ENCODE measurements at places on chromosomes 1 and 21.

- DNase-seq = no peak
Measured at GRCh38 chr1:166133276-166133841, 33.4 kb downstream of the FAM78B start.

DNA sequence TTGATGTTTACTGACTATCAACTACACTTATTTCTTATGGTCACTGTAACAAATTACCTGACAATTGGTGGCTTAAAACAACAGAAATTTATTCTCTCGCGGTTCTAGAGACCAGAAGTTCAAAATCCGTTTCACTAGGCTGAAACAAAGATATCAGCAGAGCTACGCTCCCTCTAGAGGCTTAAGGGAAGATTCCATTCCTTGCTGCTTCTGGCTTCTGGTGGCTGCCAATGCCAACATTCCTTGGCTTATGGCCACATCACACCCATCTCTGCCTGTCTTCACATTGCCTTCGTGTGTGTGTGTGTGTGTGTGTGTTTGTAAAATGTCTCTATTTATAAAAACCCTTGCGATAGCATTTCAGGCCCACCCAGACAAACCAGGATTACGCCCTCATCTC is 66.4 kb downstream of the LMX1A start:
- no peak for DNase-seq

DNA sequence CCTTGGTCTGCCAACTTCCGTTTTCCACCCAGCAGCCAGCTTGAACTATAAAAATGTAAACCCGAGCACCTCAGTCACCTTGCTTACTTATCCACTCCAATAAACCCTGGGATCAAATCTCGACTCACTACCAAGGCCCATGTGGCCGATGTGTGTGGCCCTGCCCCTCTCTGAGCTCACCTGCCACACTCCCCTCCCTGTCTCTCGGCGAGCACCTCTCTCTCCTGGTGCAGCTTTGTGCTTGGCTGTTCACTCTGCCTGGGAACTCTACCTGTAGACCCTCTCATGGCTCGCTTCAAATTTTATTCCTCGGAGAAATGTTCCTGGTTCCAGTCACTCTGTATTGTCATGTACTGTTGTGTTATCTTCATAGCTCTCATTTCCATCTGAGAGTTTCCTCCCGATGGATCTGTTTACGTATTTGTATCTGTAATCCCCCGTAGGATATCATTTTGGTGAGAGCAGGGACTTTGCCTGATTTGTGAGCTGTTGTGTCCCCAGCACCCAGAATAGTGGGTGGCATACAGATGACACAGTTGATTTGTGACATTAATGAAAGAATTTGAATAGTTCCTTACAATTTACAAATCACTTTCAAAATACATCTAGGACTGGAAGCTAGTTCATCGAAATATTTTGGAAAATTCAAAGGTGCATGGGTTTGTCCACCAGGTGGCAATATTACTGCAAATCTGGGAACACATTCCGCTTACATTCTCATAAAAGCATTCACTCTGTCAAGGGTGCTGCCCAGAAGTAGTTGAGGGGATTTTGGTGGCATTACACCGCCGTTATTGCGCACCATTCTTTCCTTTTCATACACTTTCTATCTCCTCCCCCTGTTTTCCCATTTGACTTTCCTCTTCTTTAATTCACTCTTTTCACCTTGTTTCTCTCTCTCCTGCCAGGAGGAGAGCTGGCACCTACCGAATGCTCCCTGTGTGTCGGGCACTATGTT is 95.3 kb downstream of the ABCA4 start:
- no peak for DNase-seq

- no peak for DNase-seq
Measured at GRCh38 chr1:178565586-178565985, 52.7 kb downstream of the TEX35 start.

DNA sequence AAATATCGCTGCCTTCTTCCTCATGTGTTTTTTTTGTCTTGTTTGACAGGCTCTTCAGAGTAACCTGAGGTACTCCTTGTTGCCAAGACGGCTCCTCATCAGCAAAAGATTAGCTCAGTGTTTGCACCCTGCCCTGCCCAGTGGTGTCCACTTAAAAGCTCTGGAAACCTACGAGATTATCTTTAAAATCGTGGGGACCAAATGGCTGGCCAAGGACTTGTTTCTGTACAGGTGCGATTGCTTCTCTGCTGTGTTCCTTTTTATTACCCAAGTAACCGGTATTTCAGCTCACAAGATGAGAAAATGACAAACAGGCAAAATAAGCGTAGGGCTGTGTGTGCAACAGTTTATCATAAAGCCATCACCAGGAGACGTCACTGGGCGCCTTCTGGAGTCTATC is 42.4 kb downstream of the DOP1B start:
- DNase-seq = no peak

- DNase-seq = no peak
Measured at GRCh38 chr1:227449741-227450441, 113.5 kb upstream of the ZNF678 start.

DNA sequence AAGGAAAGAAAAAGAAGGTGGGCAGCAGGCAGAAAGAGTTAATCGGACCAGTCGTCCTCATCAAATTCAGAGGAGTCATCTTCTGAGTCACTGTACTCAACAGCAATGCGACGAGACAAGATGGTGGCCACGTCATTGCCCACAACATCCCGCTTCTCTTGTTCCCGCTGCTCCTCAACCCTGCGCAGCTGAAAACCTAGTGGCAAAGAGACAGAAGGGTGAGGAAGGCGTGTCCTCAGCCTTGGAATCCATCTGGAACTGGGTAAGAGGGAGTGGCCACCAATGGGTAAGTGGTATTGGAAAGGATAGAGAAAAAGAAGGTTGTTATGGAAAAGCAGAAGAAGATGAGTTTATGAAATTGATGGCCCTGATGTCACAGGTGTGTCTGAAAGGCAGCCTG is 15.7 kb downstream of the GPR3 start:
- no peak for DNase-seq

- DNase-seq = no peak
Measured at GRCh38 chr1:99268021-99268420, 3.7 kb downstream of the PLPPR4 start.

- DNase-seq = no peak
Measured at GRCh38 chr1:235776396-235776795, 90.3 kb downstream of the LYST start.
